ENCODE measurements at places on chromosomes 11 and 22.

DNA sequence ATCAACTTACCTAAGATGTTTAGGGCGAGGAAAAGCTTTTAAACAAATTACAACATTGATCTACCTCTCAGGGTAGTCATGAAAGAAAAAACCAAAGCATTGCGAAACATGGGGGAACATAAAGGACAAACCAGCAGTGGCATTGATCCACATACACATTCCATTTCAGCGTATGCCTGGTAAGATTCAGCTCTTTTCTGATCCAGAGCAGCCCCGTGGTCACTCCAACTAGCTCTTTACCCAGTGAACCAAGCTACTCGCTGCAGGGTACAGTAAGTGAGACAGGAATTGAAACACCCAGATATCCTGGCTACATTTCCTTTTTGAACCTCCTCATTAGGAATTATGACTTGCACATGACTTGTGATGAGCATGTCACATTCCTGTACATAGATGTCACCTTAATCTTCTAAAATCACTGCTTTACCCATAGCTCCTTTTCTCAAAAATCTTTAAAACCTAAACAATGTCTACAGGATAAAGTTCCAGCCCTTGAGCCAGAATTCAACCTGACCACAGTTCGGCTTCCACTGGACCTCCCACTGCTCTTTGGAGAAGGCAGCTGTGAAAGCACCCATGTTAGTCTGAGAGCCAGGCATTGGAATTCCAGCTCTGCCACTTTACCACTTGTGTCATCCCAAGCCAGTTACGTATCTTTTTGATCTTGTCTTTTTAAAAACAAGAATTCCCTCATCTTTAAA, 42.9 kb upstream of the AKIP1 start:
- DNase-seq, result no peak

GRCh38 chr11:61390161-61390560, 2.2 kb upstream of the TMEM216 start:
- no peak for DNase-seq

- no peak for DNase-seq
Measured at GRCh38 chr11:121405646-121406045, 46.5 kb upstream of the SORL1 start.

DNA sequence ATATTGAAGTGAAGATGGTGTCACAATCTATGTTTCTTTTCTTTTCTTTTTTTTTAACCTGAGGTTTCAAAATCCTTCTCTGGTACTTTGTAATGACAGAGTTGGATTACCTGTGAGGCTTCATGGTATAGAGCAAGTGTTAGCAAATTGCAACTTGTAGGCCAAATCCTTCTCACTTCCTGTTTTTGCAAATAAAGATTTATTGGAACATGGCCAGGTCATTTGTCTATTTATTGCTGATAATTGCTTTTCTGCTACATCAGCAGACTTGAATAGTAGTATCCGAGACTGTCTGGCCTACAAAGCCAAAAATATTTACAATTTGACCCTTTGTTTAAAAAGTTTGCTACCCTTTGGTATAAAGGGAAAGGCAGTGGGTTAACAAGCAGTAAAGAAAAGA, 1059.4 kb upstream of the CCDC90B start:
- no peak for DNase-seq

Data from upper lobe of left lung (tissue), 6 donors.